B cell (primary cell): ENCODE measurements at places on chromosomes 2 and 18. TPM values are rescaled to one million over a fixed set of nuclear protein-coding genes. Genes with fewer than 3 reads are reported as not detected.

DNA sequence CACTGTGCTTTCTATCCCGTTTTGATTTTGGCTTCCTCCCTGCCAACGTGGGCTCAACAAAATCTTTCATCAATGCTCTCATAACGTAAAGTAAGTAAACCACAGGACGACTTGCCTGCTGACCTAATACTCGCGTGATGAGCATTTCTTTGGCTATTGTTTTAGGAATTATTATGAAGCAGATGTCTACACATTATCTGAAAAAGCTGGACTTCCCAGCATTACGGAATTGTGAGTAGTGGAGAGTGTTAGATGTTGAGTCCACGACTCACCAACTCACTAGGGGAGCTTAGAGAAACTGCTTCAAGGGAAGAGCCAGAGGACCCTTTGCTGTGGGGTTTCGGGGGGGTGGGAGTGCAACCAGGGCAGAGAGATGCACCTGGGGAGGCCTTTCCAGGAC, 21.9 kb downstream of the HJURP start:
- DNase-seq = no peak
- H3K36me3 ChIP-seq = no peaks in the 10 kb centered on the region
- H3K4me3 ChIP-seq = no peak overlapping the region
- no peaks in the 10 kb centered on the region for H3K27me3 ChIP-seq

GRCh38 chr2:216626875-216627245, 6.4 kb upstream of the IGFBP2 start:
- no peak for DNase-seq
- no peaks in the 10 kb centered on the region for H3K27me3 ChIP-seq
- H3K4me3 ChIP-seq = no peak overlapping the region
- H3K4me1 ChIP-seq = no peaks in the 10 kb centered on the region
- H3K27ac ChIP-seq = no peak overlapping the region

IL1B gene
- 0.20 TPM in 1 of 2 replicates, not detected in the other for total RNA-seq

CPS1 gene
- total RNA-seq = 0.17 and 0.25 TPM in 2 replicates

ANKRD44 gene
- total RNA-seq = 450 and 457 TPM in 2 replicates

PTGR3 gene
- 30.2 and 32.6 TPM in 2 replicates for total RNA-seq
